ENCODE measurements at places on chromosomes 2 and 18. TPM values are rescaled to one million over a fixed set of nuclear protein-coding genes. Genes with fewer than 3 reads are reported as not detected.

- DNase-seq = no peak
Observed at GRCh38 chr2:20125616-20126015, 74.2 kb upstream of the LAPTM4A start.

- DNase-seq = peak; percentile 60
Observed at GRCh38 chr2:127527001-127527804, 914 bp upstream of the IWS1 start.

DNA sequence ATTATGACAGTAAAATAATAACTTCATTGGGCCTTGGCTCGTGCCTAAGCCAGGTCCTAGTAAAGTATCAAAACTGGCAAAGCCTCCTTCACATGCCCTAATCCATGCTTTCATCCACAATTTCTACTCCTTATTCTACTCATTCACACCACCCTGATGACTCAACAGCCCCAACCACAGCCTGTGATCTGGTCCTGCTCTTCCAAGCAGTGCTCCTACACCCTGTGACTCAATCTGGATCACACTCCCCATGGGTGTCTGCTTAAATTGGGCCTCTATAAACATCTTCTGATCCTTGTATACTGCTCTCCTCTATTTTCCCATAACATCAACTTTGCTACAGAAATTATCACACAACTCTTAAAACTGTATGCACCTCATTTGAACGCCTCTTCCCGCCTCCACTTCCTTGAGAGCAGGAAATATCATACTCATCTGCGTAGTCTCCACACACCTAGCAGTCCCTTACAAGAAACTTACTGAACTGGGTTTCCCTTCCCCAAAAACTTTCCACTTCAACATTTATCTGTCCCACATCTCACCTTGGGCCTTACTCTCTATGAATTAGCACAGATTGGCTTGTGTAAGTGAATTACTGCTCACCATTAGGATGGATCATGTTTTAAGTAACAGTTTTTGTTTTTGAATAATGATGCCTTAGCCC, 15.9 kb downstream of the GTF3C3 start:
- no peak for DNase-seq

DNA sequence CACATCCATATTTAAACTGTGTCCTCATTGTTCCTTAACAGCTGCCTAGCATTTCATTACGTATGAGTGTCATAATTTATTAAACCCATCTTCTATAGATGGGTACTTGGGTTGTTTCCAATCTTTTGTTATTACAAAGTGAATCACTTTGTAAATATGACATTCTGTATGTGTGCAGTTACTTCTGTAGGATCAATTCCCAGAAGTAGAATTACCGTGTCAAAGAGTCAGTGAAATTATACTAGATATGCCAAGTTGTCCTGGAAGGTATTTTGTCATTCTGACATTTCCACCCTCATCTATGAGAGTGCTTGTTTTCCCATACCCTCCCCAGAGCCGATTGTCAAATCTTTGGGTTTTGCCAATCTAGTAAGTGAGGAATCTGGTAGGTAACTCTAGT, 194.5 kb upstream of the APCDD1 start:
- no peak for DNase-seq

- no peak for DNase-seq
Observed at GRCh38 chr2:147177071-147177857, 667.6 kb upstream of the ACVR2A start.

- no peak for DNase-seq
Observed at GRCh38 chr2:113910110-113910717, 20.3 kb downstream of the ACTR3 start.

DNA sequence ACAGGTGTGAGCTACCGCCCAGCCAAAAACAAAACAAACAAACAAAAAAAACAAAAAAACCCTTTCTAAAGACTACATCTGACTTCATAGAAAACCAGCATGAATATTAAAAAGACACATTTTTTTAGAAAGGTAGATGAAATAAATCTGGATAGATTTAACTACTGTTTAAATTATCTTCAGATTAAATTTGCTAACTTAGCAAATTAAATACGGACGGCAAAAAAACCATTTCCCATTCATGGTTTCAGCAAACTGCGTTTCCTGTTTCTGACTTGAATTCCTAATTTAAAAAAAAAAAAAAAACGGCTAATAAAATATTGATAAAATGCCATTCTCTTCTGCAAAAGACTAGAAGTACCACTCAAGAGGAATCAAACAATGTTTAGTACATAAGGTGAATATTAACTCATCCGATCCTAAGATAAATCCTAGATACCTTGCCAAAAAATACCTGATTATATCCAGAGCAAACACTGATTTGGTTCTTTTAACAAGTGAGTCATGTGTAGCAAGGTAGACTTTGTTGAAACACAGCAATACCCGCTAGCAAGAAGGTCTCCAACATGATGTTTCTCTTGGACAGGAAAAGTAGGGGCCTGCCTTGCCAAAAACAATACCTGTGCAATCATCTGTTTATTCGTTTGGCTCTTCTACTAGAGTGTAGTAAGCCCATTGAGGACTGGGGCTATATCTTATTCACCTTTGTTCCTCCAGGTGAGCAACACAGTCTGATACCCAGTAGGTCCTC, 96.2 kb downstream of the BARD1 start:
- no peak for DNase-seq

DNA sequence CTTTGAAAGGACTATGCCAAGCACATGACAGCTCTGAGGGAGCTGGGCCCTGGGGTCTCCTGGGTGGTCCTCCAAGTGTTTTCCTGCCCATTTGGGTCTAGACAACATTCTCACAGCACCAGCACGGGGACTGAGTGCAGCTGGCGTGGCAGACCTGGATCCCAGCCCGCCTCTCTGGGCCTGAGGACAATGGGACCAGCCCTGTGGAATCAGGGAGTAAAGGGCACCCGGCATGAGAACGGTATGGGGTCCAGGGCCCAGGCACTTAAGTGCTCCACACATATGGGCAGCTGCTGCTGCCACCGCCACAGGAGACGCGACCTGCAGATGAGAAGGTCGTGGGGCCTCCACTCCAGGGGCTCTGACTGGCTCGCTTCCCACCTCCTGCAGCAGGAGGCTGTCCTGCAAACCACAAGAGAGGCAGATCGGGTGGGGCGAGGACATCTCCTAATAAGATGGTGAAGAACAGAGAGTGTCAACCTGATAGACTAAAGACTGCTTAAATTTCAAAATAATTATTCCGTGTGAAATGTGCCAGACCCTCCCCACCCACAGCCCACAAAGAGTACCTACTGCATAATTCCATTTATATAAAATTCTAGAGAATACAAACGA, 46.3 kb downstream of the FAM178B start:
- DNase-seq = no peak

- no peak for DNase-seq
Observed at GRCh38 chr2:51013933-51014526, 17.9 kb downstream of the NRXN1 start.

- no peak for DNase-seq
Observed at GRCh38 chr2:30374380-30374779, 72.7 kb upstream of the LCLAT1 start.

Gene SLC25A52
- polyA plus RNA-seq = not detected

Gene PUS10
- 2.7 TPM for polyA plus RNA-seq

All from stomach (tissue), 19 donors.